ENCODE measurements at places on chromosomes 4 and X.

- no peak for DNase-seq
Measured at GRCh38 chrX:20274121-20274520, 7.4 kb upstream of the RPS6KA3 start.

DNA sequence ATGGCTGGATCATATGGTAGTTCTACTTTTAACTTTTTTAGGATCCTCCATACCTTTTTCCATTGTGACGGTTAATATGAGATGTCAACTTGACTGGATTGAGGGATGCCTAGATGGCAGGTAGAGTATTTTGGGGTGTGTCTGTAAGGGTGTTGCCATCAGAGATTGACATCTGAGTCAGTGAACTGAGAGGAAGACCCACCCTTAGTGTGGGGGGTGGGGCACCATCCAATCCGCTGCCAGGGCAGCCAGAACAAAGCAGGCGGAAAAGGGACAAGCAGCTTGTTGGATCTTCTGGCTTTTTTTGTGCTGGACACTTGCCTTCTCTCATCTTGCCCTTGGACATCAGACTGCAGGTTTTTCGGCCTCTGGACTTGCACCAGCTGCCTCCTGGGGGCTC, 168.5 kb upstream of the CXCL13 start:
- no peak for DNase-seq

- DNase-seq = no peak
Measured at GRCh38 chr4:112536123-112536522, 20.1 kb upstream of the NEUROG2 start.

- no peak for DNase-seq
Measured at GRCh38 chr4:6367371-6367851, 97.8 kb downstream of the WFS1 start.

Data from stimulated activated CD4-positive, alpha-beta T cell treated with anti-CD3 and anti-CD28 coated beads, Interleukin-2, amount 100 ng/mL, for 24 hours (primary cell).